ENCODE measurements at places on chromosomes 7 and 10.

DNA sequence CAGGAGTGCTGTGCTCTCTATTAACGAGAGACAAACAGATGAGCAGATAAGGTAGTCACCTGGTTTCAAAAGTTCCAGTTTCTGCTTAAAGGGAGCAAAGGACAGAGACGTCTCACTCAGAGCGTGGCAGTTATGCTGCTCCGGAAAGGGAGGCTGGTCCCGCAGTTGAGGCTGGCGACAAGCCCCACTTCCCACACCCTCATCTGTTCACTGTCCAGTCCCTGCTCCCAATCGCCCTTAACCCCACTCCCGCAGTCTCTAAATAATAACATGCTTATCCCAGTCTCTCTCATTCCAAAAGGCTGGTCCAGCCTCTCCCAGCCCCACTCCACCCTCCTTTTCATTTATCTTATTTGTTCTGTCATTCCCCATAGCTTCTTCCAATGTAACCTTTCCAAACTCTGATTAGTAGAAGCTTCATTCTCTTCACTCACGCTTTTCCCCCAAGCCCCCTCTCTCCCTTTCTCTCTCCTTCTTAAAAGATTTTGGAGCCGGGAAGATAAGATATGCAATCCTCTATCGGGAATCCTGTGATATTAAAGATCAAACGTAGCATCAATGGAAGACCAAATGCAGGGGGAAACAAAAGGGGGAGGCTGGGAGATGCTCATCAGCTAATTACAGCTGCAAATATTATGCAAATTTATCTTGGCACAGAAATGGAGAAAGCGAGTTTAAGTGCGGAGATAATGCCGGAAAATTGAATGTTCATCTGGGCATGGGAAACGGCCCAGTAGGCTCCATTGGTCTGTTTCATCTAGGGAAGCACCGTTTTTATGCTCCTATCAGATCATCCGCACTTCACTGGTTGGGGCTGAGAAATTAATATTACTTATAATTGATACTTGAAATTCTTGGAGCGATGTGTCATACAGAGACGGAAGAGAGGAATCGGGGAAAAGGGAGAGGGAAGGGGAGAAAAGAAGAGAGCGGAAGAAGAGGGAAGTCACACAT lies 16.3 kb upstream of the GATA3 start:
- no peak for DNase-seq

DNA sequence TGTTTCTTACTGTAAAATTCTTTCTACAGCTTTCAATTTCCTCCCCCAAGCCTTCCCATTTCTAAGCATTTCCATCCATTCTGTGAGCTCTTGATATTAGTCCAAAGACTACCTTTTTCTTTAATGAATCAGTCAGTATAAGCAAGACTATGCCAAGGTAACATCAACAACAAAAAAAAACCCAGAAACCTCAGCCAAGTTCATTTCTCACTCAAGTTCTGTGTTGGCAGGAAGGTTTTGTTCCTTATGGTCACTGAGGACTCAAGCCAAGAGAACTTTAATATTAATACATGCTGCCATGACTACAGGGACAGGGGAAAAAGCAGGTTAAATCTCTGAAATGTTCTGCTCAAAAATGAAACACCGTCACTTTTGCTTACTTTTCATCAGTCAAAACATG lies 621.2 kb upstream of the NRP1 start:
- DNase-seq, result no peak

- DNase-seq, result peak; percentile 48
Measured at GRCh38 chr10:112519133-112519761, 72.2 kb downstream of the VTI1A start.

DNA sequence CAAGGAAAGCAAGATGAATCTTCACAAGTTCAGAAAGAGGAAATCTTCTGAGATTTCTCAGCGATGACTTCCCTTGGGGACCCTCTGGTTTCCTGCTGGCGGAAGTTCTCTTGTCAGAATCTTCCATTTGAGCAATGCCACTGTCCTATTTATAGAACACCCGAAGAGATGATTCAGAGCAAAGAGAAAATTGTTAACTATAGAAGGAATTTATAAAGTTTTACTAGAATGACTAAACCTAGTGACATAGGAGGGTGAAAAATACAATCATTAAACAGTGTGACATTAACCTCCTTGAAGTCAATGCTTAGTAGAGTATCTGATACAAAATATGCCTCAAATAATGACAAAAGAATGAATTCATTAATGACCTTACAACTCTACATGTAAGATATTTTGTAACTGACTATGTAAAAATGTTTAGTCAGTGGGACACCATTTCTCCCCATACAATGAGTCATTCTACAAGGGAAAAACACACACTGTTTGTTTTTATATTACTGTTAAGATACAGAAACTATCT lies 206.5 kb upstream of the CNTNAP2 start:
- no peak for DNase-seq

- DNase-seq, result no peak
Measured at GRCh38 chr7:36565792-36566356, 158.4 kb downstream of the AOAH start.

DNA sequence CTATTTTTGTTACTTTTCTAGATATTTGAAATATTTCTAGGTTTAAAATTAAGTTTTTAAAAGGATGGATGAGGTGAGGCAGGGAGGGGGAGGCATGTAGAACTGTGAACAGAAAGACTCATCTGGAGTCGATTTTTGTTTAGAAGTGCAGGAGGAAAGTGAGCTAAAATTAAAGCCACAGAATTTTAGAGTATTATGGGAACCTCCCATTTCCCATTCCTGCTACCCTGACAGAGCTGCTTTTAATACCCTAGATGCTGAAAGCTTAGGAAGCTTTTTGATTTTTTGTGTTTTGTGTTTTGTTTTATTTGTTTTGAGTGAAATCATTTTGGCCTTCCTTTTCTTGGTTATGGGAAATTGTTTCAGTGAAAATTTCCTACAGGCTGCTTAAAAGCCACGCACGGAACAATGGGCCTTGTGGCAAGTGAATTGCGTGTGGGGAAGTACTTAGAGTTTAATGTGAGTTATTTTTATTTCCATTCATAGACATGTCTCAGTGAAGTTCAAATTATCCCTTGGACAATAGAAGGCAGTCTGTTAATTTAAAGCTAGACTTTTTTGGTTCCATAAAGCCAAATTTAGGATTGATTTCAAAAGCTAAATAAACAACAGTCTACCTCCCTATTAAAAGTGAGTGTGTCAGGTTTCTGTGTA lies 102.0 kb upstream of the HDAC9 start:
- DNase-seq, result no peak

- no peak for DNase-seq
Measured at GRCh38 chr7:20784388-20785156, 2.1 kb downstream of the SP8 start.

GRCh38 chr7:118079369-118079768 lies 104.6 kb upstream of the LSM8 start:
- no peak for DNase-seq

DNA sequence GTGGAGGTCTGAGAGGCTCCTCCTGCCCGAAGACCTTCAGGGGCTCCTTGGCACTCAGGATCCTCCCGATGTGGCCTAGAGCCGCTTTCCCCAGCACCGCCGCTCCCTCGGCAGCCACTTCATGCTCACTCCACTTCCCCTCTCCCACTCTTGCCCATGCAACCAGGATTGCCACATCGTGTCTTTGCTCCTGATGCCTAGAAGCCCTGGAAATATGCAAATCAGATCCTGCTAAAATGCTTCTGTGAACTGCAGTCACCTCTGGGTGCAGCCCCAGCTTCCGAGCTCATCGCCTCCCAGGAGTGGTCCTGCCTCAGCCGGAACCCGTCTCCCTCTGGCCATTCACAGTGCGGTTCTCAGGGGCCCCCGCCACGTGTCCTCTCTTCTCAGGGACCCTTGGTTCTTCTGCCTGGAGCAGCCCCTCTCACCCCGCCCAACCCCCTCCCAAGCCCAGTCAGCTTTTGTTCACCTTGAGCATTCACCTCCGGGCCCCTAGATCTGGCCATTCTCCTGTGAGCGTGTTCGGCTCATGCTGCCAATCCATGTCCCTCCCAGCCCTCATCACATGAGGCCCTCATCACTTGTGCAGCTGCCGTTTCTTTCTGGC lies 175.5 kb downstream of the ADARB2 start:
- DNase-seq, result no peak

DNA sequence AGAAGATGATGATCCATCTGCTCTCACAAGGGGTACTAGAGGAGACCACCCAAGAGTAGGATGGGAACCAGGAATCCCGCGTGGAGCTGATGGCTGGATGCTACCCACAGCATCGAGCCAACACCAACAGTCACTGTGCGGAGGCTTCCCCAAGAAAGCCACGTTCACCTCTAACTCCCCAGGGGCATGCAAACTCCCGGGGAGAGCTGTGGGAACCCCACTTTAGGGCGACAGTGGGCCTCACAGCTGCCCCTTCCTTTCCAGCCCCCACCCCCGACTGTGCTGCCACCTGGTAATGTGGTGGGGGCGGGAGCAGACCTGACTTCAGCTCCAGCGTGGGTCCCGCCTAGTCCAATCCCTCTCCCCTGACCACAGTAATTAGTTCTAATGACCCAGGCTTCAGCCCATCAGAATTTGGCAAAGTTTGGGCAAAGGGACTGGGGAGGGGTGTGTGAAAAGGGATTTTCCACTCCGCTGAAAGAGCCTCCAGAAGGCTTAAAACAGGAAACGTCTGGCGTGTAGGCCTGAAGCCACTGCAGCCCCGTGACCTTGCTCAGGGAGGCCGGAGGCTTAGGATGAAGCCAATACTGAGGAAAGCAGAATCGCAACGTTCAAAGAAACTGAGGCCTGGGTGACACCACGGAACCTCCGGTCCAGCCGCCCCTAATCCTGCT lies 20.3 kb downstream of the ASB13 start:
- DNase-seq, result no peak

GRCh38 chr7:101893341-101894082 lies 76.1 kb downstream of the CUX1 start:
- no peak for DNase-seq

- no peak for DNase-seq
Measured at GRCh38 chr7:10460474-10460873, 513.2 kb upstream of the PHF14 start.

DNA sequence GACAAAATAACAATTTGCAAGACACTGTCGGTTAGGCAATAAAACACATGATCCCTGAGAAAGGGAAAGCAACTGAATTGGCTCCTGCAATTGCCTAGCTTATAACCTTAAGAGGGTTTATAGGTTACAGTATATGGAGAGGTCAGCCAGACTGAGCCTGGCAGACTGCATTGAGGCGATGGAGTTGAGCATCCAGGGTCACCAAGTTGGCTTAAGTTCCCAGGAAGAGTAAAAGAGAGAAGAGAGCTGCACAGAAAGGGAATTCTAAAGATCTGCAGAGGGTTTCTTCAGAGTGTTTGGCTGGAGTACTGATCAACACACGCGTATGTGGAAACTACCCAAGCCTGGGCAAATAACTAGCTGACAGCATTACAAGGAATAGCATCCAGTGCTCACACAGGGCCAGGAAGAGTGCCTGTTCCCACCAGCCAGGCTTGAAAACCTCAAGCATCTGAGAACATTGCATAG lies 11.2 kb downstream of the ANKMY2 start:
- DNase-seq, result no peak
